K562 (cell line): ENCODE measurements at places on chromosomes 2 and 18.
A peak's percentile ranks its signal among the peaks of the same experiment; 100 is the strongest.

DNA sequence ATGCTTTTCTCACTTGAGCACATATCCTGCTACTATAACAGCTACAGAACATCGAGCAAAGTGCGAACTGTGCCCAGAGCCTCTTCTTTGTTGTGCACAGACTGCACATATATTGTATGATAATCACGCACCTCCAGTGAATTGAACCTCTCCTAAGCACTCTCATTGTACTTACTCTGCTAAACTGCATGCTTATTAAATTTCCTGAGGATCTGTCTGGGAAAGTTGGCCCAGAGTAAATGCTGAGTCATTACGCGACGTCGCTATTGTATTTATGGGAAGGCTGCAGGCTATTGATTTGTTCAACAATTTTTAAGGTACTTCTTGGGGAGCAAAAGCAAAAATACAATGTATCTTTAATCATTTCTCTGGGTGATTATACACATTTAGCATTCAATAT is 399.6 kb upstream of the DSEL start:
- DNase-seq, result no peak

- DNase-seq, result no peak
Observed at GRCh38 chr2:82837588-82838304, 1621.3 kb downstream of the SUCLG1 start.

DNA sequence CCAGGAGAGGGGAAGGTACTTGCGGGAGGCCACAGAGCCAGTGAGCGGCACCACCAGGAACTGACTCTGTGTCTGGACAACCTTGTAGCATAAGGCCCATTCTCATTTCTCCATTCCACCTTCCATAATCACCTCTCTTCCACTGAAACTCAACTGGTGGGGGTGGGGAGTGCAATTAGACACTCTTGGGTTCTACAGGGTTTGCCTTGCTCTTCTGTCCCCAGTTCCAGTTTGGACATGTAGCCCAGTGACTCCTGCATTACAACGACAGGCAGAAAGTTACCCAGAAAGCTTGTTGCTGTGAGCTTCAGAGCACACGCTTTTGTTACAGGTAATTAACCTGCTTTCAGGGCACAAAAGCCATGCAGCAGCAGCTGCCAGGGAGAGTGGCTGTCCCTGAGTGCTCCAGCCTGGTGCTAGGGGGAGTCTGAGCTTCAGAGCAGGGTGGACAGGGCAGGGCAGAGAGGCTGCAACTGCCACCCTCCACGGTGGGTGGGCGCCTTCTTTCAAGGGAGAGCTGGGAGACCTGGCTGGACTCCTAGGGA is 65.2 kb downstream of the COPS8 start:
- DNase-seq, result no peak

- DNase-seq, result peak; percentile 99
Observed at GRCh38 chr2:74653985-74654882, at the start of gene SEMA4F. Gene SEMA4F (plus strand): TSS chr2:74654247. CDS start chr2:74654377, 130 bp downstream.

- DNase-seq, result peak; percentile 77
Observed at GRCh38 chr2:218284106-218284811, 8.0 kb downstream of the TMBIM1 start.

DNA sequence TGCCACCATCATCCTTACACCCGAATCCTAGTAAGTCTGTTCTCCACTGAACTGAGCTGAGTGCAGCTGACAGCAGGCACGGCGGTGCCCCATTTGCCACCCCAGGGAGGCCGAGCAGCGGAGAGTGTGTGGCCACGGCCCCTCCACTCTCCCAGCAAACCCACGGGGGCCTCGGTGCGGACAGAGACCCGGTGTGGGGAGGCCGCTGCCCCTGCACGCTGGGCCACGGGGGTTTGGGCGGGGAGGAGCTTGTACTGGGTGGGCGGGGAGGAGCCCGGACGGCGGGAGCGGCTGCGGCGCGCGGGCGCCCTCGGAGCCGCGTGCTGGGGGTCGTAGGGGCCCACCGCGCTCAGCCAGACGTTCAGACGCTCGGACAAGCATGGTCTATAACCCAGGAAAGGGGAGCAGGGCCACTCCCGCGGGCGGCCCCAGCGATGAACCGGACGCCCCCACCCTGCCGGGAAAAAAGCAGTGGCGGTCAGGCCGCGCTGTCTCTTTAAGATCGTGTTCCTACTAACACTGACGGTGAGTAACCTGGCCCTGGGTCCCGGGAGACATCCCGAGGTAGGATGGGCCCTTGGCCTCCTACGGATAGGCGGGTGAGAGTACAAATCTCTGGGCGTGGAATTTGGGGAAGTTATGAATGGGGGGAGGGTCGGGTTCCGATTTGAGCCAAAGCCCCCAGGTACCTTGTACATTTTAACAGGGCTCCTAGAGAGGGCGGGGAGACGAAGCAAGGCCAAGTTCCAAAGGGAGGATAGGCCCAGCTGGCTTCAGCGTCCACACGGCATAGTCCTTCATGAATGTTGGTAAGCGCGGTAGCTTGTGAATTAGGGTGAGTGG is at the start of gene ITPRIPL1:
Gene ITPRIPL1 (plus strand): TSS at position 277 of the 843 bp plus-strand sequence. CDS start 523 bp downstream, at position 800.
- peak; percentile 47 for DNase-seq

- no peak for DNase-seq
Observed at GRCh38 chr18:43665105-43665788, 388.0 kb upstream of the SYT4 start.

GRCh38 chr2:1550076-1550475 is 136.8 kb downstream of the TPO start:
- DNase-seq, result no peak

- no peak for DNase-seq
Observed at GRCh38 chr2:17517481-17518211, 594 bp downstream of the RAD51AP2 start.

DNA sequence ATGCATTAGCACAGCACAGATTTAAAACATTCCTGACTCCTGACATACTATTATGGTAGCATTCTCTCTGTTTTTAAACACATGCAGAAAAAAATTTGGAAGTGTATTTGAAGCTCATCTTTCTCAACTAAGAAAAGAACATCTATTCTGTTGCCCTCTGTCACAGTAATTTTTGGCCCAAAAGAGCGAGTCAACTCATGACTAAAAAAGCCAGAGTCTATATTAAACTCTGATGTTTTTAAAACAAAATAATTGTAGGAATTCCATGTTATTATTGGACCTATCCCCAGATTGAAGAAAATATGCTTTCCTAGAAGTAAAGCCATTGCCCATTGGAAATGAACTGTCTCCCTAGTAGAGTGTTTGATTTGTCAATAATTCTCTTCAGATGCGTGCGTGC is 96.7 kb downstream of the CRIM1 start:
- no peak for DNase-seq

GRCh38 chr18:32018331-32019250 is at the start of gene RNF125:
Gene RNF125 (plus strand): TSS chr18:32018825. CDS start chr18:32018864, 39 bp downstream.
- DNase-seq, result peak; percentile 69

DNA sequence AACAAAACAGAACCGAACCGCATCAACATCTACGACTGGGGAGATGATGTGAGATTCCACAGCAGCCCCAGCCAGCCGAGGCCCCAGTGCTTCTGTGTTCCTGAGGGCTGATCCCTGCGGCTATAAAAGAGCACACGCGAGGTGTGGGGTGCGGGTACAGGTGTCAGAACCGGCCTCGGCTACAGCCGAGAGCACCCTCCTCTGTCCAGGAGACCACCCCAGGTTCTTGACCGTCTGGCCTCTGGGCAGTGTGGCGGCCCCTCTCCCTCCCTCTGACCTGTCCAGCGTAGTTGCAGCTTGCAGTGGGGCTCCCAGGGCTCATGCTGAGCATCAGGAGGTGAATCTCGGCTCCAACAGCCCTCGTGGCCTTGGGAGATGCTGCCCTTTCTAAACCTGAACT is 23.7 kb downstream of the RTP5 start:
- no peak for DNase-seq
